ENCODE measurements at places on chromosomes 4 and X.

- no peak for DNase-seq
These were observed 97.4 kb downstream of the RASL11B start for GRCh38 chr4:52959541-52959940.

GRCh38 chr4:40193016-40193571 lies 3.7 kb upstream of the RHOH start:
- no peak for DNase-seq

DNA sequence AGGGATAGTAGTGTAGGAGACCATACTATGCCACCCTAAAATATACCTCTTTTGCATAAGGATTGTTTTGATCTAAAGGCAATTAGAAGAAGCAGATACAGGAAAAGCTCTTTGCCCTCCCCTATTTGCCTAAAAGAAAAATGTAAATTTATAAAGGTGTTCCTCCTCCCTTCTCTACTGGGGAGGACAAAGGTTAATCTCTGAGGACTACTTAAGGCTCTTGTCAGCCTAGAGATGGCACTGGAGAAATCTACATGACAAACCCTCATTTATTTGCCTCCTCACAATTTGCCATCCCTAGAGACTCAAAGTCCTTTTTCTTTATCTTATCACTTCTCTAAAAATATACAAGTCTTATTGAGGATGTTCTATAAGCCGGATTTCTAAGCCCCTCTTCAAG lies 1021.8 kb downstream of the STPG2 start:
- DNase-seq = no peak

DNA sequence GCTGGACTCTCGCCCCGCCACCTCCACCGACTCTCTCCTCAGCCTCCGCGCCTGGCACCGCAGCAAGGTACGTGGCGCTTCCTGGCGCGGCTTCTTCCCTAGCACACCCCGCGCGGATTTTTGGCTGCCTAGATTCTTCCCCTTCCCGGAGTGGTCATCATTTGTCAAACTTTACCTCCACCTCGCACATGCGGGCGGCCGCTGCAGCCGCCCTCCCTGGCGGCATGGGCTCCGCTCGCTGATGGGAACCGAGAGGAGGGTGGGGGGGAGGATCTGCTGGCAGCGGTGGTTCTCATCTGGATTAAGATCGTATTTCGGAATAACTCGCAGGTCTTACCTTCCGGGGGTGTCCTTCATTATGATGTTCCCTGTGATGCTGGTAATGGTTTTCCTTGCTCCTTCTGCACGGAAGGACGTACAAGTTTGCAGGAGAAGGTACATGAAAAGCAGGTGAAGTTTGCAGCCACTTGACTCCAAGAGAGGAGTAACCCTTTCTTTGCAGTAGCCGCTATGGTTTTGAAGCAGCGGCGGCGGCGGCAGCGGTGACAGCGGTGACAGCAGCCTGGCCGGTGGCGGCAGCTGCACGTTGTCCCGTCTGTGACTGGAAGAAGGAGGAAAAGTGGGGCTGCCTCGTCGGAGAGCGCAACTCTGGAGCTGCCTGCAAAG lies 2183.9 kb upstream of the TENM3 start:
- DNase-seq = peak; percentile 48

- DNase-seq = no peak
These were observed 37.4 kb upstream of the SPON2 start for GRCh38 chr4:1209821-1210220.

DNA sequence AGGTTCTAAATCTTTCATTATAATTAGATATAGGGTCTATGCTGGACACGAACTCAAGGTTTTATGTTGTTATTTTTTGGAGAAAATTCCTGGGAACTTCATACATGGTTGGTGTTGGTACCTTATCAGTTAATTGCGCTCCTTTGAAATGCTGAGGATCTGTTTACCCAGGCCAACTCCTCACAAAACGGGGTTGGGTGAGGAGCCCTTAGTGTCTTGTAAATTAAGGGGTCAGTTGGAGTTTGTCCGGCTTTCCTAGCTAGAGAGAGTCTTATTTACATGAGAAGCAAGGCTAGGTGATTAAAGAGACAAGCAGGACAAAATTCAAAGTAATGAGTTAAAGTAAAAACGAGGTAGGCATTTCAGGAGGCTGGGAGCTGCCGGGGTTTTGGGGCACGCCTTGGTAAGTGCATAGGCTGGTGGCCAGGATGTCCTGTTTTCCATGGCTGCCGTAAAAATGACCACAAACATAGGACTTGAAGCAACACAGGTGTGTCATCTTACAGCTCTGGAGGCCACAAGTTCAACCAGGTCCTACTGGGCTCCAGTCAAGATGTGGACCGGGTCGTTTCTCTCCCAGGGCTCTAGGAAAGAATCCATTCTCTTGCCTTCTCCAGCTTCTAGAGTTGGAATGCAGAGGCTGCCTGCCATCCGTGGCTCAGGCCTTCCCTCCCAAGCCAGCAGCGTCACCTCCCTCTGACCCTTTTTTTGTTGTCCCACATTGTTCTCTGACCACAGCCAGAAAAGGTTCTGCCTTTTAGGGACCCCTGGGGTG lies 19.8 kb downstream of the PSAPL1 start:
- DNase-seq = no peak

DNA sequence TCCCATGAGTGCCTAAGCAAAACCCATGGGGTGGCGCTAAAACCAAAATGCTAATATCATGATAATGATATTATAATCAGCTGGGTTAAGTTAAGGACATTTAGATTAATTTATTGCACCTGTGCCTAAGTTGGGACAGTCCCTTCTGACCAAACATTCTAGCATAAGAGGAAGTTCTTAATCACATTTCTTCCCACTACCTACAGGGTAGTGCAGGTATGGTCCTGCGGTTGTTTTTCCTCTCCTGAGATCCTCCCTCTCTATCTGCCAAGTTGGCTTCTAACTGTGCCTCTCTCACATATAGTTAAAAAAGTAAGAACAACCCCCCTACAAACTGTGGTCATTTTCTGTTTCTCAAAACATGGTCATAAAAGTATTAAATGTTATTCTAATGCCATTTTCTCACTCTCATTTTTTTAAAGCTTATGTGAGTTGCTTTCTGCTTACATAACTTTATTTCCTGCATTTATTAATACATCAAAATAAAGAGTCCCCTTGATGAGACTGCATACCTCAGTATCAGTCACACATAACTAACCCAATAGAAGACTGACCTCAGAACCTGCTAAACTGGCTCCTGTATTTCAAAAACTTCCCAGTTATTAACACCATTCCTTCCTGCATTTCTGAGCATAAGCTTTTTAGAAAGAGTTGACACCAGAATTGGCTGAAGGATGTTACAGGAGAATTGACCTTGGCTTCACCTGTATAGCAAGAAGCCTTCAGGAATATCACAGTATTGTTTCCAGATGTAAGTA lies 1332.5 kb downstream of the FSTL5 start:
- no peak for DNase-seq

Data from ELR (cell line).